Fibroblast of lung (primary cell): ENCODE measurements at places on chromosomes 2 and 18. TPM values are rescaled to one million over a fixed set of nuclear protein-coding genes. Genes with fewer than 3 reads are reported as not detected.

Gene POMC
- 0.66 and 1.8 TPM in 2 replicates for total RNA-seq

Gene IRS1
- 18.7 and 29.1 TPM in 2 replicates for total RNA-seq

Gene UGT1A3
- not detected in 2 replicates for total RNA-seq

Gene KHK
- total RNA-seq: 1.0 and 1.3 TPM in 2 replicates
